ENCODE measurements at places on chromosomes 16 and 17.

GRCh38 chr16:17367923-17368322 is 102.8 kb downstream of the XYLT1 start:
- no peak for DNase-seq

GRCh38 chr17:38900978-38901656 is 24.3 kb upstream of the LASP1NB start:
- no peak for DNase-seq

GRCh38 chr16:17416461-17417311 is 54.1 kb downstream of the XYLT1 start:
- no peak for DNase-seq

GRCh38 chr17:68228817-68229570 is 18.8 kb upstream of the AMZ2 start:
- DNase-seq, result no peak

DNA sequence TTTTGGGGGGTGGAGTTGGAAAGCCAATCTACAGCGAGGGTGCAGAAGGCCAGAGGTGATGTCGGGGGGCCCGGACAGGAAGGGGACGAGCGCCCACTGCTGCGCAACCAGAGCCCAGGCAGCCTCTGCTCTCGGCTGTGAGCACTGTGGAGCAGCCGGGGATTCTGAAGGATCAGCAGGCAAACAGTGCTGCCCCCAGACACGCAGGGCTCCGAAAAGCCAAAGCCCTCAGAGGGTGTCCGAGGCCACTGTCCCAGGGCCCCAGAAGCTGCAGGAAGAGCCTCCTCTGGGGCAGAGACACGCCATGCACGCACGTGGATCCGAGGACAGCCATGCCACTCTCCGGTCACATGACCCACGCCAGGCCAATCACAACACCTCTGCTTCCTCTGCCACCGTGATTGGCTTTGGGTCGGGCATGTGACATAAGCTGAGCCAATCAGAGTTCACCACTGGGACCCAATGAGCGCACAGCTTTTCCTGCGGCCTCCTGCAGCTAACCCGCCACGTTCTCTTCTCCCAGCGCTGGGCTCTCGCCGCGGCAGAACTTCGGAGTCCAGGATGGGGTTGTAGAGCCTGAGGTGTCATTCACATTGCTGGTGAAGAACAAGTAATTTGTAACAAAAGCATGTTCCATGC is 40.7 kb downstream of the ACTG1 start:
- DNase-seq, result no peak

DNA sequence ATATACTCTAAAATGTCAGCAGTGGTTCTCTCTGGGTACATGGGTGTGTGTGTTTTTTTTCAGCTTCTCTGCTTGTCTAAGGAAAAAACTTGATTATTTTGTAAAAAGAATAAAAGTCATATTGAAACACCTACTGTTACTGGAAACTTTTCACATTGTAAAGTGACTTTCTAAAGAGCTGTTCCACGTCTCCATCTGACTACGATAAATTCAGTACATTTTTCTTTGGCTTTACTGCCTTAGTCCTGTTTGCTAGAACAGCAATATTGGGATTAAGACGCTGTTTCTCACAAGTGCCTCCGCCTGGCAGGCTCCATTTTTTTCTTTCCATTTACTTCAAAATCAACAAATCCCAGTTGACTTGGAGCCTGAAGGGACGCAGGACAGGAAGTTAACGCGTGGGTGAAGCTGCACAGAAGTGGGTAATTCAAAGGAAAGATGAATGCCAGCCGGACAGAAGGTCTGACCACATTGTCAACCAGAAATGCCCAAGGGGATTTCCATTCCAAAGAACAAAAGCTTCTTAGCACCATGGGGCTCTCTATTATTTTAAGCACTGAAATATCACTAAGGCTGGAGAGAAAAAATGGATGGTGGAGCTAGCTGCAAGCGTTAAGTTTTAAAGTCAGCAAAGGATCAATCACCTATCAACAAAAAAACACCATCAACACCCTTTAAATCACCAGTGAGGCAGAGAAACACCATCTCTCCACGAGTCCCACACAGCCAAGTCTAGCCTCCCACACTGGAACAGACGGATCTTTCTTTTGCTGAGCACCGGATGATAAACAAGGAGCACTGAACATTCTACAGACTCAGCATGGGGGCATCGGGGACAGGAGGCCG is 8.4 kb downstream of the GLOD4 start:
- DNase-seq, result no peak

GRCh38 chr16:14444979-14445810 is 184.9 kb downstream of the PARN start:
- no peak for DNase-seq

DNA sequence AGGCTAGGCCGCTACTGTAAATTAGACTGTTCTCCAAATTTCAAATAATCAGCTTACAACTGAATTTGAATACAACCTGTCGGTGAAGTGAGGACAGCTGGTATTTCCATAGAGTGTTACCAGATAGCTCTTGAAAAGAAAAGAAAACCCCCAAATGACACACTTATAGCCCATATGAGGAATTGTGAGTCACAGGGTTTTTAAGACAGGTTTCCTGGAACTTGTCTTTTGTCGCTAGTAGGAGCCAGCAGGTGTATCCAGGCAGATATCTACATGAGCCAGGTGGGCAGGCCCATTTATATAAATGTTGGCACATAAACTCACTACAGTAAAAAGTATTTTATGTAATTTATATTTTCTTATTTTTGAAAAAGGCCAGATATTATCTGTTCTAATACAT is 24.0 kb downstream of the TNRC6A start:
- no peak for DNase-seq

DNA sequence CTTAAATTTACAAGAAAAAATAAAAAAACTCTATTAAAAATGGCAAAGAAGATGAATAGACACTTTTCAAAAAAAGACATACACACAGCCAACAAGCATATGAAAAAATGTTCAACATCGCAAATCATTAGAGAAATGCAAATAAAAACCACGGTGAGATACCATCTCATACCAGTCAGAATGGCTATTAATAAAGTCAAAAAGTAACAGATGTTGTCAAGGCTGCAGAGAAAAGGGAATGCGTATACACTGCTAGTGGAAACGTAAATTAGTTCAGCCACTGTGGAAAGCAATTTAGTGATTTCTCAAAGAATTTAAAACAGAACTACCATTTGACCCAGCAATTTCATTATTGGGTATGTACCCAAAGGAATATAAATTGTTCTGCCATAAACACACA is 31.4 kb downstream of the CAPNS2 start:
- DNase-seq, result no peak

- DNase-seq, result no peak
Observed at GRCh38 chr16:54542805-54543505, 256.4 kb upstream of the IRX3 start.

- DNase-seq, result no peak
Observed at GRCh38 chr16:16107839-16108238, 115.5 kb downstream of the ABCC6 start.

GRCh38 chr17:81832608-81833159 is 407 bp downstream of the MCRIP1 start:
- DNase-seq, result no peak

GRCh38 chr17:62902531-62903220 is 63.4 kb upstream of the TANC2 start:
- DNase-seq, result no peak

DNA sequence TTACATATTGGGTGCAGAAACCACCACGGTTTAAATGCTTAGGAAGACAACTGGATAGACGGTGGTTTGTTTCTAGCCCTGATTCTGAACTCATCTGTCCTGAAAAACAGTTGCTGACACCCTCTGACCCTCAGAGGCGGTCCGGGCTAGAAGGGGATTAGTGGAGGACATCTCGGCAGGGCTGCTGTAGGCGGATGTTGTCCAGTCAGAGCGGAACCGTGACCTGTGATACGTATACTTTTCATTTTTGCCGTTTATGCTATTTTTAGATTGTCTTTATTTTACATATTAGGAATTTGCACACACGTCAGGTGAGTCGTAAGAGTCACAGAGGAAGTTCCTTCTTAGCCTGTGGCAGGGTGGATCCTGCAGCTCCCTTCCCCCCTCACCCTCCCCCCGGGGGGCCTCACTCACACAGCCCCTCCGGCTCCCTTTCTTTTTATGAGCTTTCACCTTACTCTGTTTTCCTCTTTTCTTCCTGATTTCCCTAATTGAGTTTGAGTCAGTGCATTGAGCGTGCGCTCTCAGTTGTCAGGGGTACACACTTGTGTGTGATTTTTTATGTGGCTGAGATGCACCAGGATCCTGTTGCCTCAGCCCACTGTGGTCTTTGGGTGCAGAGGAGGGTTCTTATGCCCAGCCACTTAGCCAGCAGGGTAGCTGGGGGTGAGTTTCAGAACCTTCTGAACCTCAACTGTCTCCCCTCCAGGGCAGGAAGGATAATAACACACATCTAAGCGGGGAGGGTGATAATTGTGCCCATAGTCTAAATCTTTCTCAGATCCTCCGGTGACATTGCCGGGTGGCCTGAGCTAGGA is 211.1 kb upstream of the CHMP6 start:
- no peak for DNase-seq

DNA sequence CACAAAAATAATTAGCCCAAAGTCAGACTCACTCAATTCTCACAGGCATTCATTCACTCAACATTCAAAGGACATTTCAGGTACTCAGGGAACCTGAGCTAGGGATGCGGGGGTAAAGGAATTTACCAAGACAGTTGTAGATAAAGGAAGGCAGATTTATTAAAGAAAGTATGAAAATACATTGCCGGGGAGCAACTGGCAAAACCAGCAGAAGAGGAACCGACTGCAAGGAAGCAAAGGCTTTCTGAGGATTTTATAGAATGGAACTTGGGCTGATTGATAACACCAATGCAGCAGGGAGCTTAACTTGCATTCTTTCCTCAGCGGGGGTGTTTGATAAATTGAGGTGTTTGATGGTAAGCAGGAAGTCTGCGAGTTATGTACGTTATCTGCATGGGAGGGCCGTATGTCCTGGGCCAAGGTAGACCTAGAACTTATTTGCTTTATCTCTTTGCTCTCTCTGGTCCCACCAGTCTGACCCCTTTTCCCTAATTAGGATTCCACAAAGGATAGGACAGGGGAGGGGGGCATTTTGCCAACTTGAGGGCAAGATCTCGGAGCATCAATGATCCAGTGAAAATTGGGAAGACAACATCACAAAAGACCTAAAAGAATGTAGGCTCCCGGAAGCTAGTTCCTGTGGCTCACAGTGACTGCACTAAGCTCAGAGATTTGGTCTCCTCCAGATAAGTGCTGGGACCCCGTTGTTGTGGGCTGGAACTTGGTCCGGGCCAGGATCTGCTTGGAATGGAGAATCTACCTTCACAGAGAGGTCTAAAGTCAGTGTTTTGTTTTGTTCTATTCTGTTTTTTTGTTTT is 5.8 kb upstream of the MT3 start:
- DNase-seq, result no peak

GRCh38 chr17:66466106-66466820 is 163.8 kb downstream of the PRKCA start:
- DNase-seq, result no peak

- no peak for DNase-seq
Observed at GRCh38 chr16:89556750-89557689, 3.5 kb upstream of the RPL13 start.

DNA sequence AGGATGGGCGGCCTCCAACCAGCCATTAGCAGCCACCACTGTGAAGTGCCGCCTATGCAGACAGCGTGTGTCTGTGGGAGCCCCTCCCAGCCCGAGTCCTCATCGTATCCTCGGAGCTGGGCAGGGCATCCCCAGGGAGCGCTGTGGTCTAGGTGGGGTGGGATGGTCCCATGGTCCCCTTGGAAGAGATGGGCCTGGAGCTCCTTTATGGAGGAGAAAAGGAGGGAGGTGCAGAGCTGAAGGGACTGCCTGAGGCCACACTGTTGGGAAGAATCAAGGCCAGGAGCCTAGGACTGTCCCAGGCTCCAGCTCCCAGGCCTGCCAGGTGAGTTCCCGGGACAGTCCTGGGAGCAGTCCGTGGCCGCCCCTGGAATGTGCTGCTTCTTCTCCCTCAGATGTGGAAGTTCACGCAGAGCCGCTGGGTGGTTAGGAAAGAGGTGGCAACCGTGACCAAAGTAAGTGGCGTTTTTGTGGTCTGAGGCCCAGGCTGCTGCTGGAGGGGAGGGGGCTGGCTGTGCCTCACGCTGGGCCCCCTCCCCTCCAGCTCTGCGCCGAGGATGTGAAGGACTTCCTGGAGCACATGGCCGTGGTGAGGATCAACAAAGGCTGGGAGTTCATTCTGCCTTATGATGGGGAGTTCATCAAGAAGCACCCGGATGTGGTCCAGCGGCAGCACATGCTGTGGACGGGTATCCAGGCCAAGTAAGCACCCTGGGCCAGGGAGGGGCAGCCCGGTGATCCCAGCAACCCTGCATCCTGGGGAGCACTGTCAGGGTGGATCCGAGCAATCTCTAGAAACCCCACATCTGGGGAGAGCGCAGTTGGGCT is 27.0 kb downstream of the POLR3E start:
- no peak for DNase-seq

DNA sequence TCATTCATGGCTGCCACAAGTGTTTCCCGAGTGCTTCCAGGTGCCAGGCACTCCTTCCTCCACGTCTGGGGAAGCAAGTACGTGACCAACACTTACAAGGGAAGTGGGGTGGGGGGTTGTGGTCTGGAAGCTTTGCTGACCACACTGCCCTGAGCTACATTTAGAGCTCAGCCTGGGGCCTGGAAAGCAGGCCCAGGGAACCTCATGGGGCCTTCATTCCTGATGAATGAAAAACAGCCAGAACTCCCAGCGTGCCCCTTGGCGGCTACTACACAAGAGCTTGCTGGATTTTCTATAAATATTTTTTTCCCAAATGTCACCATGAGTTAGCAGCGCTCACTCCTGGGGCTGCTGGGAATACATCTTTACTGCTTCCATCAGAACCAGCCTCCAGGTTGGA is 73.3 kb downstream of the ABCC12 start:
- no peak for DNase-seq

GRCh38 chr17:49227436-49228261 is 2.9 kb downstream of the PHOSPHO1 start:
- no peak for DNase-seq

GRCh38 chr16:50819706-50820105 is 77.8 kb downstream of the CYLD start:
- DNase-seq, result no peak

DNA sequence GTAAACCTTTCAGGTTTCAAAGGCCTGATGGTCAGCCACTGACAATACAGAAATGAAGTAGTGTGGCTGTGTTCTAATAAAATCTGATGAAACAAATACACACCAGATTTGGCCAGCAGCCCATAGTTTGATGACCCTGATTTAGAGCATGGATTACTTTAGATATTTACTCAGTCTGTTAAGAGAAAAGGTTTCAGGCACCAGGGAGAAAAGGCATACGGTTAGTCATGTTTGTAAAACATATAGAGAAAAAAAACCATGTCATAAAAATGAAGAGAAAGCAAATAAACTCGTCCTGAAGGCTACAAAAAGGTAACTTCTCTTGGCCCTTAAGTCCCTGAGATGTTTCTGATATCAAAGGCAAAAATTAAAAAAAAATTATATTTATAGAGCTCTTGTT is 112.1 kb downstream of the ADAMTS18 start:
- no peak for DNase-seq

All from esophagus squamous epithelium (tissue), 5 donors.